ENCODE measurements at places on chromosomes 12 and 14.

DNA sequence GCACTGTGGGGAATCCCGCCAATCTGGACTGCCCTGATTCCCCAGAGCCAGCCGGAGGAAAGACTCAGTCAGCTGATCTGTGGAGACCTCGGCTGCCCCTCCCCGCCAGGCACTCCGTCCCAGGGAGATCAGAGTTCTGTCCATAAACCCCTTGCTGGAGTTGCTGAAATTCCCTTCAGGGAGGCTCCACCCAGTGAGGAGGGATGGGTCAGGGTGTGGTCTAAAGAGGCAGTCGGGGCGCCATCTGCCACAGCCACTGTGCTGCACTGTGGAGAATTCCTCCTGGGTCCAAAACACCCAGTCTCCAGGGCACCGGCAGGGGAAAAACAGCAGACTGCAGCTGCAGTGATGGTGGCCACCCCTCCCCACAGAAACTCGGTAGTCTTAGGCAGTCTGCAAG is 1922.3 kb upstream of the FLRT2 start:
- DNase-seq, result no peak

GRCh38 chr14:55279384-55279783 is 8.2 kb downstream of the FBXO34 start:
- DNase-seq, result no peak

GRCh38 chr12:64670919-64671639 is 60.8 kb downstream of the RASSF3 start:
- peak; percentile 55 for DNase-seq

- DNase-seq, result peak; percentile 7
Measured at GRCh38 chr12:104930388-104931326, 27.4 kb downstream of the SLC41A2 start.

DNA sequence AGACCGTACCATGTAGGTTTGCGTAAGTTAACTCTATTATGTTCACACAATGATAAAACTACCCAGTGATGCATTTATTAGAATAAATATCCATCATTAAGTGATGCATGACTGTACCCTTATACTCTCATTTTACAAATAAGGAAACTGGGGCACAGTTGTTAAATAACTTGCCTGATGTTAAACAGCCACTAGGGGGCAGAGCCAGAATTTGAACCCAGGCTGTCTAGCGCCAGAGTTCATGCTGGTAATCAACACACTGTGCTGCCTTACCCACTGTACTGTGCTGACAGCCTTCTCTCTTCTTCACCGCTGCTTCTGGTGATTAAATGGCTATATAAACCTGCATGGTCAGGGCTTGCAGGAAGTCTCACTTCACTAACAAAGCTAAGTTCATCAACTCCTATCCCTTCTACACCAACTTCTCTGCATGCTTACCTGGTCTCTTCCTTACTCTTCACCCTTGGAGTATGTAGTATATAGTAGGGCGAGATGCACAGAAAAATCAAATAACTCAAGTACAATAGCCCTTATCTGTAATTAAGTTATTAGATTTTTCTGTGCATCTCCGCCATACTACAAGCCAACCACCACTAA is 43.6 kb upstream of the APPL2 start:
- peak; percentile 25 for DNase-seq

GRCh38 chr14:36671149-36671548 is 9.5 kb downstream of the PAX9 start:
- DNase-seq, result no peak

DNA sequence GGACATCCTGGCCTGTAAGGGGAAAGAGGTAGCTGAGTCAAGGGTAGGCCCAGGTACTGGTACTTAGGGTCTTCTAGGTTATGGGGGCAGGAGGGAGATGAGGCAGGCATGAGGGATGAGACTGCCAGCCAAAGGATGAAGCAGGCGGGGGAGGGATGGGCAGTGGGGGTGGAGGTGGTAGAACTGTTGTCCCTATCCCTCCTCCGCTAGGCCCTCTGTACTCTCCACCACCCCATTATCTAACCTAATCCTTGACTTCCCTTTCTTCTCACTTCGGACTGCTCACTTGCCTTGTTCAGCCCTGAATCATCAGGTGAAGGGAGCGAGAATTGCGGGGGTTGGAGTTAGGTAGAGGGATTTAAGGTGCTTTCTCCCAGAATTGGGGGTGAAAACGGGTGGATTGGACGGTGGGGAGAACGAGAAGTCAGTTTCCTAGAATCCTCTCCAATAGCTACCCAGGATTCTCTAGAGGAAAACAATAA is 562 bp downstream of the PAN2 start:
- DNase-seq, result no peak

DNA sequence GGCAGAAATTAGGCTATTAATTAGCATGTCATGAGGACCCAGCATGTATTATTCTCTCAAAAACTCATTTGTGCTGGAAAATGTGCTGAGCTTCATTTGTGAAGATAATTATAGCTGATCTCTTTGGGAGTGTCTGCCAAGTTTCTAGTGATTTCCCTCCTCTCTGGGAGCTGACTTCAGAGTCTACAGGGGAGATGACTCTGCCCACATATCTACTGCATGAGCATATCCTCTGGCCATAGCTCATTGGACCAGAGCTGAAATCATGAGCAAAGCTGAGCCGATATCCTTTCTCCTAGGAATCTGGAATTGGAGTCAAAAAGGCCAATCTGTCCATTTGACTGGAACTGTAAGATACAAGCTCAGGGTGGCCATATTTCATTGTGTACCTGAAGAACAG is 5.9 kb downstream of the CCDC198 start:
- DNase-seq, result peak; percentile 15

- DNase-seq, result no peak
Measured at GRCh38 chr12:11655842-11656241, 6.4 kb downstream of the ETV6 start.

GRCh38 chr12:17661250-17661649 is 428.7 kb downstream of the RERGL start:
- DNase-seq, result no peak

GRCh38 chr12:81610955-81611889 is 147.9 kb downstream of the PPFIA2 start:
- DNase-seq, result no peak

DNA sequence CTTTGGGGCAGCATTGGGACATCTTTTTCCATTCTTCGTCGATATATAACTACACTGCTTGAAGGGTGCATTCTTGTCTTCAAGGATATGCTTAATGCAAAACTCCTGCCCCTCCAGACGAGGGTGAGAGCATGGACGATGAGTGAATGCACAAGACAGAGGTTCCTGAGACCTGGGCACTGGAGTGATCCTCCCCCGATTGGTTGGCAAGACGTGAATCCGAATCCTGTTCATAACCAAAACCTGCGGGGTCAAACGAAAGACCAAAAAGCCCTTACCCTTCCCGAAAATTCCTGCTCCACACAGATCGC is 684 bp downstream of the KANSL2 start:
- DNase-seq, result no peak

GRCh38 chr14:21038441-21039422 is 3.4 kb upstream of the RNASE7 start:
- DNase-seq, result no peak

DNA sequence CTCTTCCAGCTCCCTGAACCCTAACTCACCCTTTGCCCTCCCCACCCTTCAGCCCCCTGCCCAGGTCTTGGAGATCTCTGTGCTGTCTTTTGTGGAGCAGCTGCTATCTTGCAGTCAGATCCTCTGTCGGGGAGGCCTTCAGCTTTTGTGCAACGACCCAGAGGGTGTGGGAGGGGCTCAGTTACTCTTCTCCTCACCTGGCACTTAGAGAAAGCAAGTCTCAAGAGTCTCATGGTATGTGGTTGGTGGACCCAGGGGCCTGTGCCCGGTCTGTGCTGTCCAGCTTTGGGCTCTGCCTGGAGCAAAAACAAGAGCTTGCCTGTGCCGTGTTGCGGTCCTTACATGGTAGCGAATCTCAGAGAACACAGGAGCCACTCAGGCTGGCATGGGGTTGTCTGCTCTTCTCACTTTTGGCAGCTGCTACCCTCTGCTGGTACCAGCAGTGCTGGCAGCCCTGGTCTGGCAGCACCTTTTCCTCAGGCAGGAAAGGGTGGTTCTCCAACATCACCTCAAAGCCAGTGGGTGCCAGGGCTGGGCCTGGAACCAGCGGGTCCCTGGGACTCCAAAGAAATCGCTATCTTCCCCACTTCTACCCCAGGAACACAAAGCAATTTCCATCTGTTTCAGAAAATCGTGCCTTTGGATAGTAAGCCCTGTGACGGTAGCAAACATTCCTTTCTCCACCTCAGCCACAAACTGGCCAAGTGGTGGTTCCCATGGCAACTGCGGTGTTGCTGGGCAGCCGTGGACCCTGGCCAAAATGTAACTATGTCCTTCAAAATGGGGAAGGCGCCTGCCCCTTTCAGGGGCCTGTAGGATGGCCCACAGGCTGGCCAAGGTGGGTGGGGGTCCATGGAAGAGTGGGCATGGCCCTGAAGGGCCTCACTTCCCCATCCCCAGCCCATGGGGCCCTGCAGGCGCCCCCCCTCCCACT is 90.0 kb downstream of the RIN3 start:
- peak; percentile 62 for DNase-seq

DNA sequence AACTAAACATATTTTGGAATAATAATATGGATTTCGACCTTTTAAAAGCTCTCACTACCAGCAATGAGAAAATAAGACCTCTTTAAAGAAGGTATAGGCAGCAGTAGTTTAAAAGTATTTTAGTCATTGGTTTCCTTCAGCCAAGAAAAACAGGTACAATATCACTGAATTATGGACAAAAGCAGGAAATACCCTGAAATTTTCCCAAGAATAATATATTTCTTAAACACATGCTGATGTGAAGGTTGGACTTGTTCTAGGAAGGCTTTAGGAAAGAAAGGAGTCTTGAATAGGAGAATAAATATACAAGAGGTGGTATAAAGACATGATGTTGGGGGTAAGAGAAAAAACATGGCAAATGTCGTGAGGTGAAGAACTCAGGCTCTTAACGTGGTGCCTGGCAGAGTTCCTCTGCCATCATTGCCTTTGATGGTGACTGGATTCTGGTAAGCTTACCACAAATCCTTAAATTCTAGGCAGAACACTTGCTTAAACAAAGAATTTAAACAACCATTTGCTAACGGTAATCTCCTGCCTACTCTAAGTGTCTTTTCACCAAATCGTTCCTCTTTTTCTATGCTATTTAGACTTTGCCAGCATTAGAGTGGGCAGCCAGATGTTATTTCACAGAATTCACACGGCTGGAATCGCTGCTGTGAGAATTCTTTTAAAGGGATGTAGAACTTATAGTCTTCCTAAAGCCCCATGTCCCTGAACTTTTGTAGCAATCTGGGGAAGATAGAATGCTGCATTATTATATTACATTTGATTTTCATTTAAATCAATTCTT is 11.9 kb upstream of the NUDT4 start:
- DNase-seq, result no peak

- no peak for DNase-seq
Measured at GRCh38 chr12:101209319-101210302, at the start of gene SLC5A8. Gene SLC5A8, minus strand, starts transcription at chr12:101210238. Its CDS starts 390 bp downstream, at chr12:101209848.

GRCh38 chr12:41225179-41225578 is 37.1 kb downstream of the PDZRN4 start:
- no peak for DNase-seq

DNA sequence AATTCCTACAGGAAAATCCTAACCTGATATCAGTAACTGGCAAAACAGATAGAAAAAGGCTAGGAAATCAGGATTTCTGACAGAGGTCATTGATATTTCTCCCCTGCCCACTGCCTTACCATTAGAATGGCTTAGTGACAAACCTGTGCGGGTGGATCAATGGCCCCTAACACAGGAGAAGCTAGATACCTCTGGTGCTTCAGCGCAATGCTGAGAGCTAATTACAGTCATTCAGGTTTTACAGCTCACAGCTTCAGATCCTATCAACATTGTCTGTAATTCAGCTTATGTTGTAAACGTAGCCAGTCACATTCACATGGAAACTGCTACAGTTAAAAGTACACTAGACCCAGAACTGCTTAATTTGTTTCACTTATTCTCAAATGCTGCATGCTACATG is 17.4 kb upstream of the SLC10A1 start:
- DNase-seq, result no peak

- DNase-seq, result peak; percentile 64
Measured at GRCh38 chr12:47775100-47775911, 2.3 kb downstream of the SLC48A1 start.

DNA sequence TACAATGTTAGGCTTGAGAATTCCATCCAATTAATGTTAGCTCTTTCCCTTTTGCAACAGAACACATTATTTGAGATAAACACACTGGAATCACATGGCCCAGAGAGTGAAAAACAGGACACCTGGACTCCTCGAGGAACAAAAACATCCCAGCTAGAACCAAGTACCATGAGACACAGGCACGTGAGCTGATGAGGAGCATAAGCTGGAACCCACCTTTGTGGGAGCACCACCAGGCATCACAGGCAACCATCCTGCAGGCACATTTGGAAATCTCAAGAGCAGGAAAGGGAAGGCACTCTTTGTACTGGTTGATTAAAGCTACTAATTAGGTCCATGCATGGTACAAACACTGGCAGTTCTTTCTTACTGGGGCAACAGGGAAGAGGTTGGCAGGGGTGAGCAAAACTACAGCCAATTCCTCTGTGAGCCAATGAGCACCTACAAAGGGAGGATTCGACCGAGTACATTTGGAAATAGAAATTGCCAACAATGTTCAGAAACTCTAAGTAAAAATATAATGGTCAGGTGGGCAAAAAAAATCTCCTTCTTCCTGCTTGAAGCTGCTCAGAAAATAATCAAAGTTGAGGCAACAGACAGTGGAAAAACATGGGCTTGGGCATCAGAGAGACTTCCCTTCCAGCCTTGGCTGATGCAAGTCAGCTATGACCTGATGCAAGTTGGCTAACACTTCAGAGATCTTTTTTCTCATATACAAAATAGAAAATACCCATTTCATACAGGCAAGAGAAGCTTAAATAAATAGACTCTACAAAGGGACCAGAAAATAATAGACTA is 216.7 kb downstream of the NUAK1 start:
- DNase-seq, result no peak

DNA sequence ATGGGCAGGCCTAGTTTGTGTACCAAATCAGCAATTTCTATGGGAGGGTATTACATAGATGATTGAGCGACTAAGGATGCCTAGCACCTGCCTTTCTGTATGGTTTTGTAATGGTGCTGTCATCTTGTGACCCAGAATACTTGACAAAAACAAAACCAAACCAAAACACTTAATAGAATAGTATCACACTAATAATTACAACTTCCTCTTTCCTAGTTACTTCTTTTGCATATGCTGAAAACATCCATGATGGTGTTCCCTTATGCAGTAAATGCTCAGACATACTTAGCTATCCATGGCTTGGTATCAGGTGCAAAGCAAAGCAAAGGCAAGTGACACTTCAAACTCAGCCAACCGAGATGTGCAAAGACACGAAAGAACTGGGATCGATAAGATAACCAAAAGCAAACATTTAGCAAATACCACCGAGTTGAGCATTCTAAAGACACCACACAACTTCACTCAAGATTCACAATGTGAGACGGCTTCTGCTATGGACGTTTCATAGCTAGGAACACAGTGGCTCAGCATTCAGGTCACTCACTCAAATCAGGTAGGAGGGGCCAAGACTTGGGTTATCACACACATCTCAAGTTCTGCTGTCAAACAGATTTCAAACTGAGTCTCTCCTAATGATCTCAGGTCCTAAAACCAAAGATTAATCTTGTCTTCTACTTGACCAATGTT is 24.3 kb downstream of the PPP1CC start:
- no peak for DNase-seq

DNA sequence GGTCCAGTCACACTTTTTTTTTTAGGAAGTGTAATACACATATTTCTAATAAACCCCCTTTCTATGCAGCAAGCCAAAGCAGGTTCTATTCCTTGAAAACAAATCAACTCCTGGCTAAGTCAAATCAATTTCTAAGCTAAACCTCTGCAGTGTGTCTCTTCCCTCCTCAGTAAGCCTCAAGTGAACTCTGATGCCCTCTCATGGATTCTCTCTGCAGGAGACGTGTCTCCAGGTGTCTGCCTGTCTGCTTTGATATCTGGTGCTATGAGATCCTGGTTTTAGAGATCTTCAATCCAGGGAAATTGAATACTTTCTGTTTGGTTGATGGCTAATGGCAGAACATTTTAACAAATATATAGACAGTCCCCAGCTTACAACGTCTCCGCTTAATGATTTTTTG is 791.7 kb downstream of the AACS start:
- no peak for DNase-seq

Measured in HFFc6 (cell line).